BE2C (cell line): ENCODE measurements at places on chromosomes 4 and X.
A peak's percentile ranks its signal among the peaks of the same experiment; 100 is the strongest.

DNA sequence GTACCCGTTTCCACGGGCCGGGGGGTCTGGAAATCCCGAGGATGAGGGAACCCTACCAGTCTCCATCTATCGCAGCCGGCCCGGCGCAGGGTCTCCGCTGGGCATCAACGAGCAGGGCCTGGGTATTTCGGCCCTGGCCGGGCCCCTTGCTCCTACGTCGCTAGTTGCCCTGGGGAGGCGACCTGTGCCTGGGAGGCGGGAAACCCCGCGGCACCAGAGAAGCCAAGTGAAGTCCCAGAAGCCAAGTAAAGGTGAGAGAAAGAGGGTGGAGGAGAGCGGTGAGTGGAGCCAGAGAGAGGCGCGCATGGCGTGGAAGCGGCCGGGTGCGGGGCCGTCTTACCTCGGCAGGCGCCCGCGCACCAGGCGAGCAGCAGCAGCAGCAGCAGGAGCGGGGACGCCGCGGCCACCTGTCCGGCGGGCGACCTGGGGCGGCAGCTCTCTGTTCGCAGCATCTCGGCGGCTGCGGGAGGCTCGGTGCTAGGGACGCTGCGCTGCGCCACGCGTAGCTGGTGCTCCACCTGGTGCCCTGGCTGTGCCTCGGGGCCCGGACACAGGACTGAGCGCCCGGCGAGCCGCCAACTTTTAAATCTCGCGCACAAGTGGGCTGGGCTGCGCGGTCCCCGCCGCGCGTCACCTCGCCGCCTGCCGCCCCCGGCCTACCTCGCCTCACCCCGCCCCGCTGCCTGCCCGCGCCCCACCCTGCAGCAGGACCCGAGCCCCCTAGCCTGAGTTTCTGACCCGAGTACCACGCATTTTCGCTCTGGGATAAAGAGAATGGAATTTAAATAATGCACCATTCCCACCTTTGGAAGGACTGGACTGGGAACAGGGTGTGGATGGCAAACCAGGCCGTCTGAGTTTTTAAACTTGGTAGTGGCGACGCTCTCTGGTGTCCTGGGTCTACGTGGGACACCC is at the start of gene NMU:
TSS of gene NMU (minus strand) at position 558 of the 915 bp plus-strand sequence. CDS start at position 452, 106 bp downstream.
- peak; percentile 67 for DNase-seq

DNA sequence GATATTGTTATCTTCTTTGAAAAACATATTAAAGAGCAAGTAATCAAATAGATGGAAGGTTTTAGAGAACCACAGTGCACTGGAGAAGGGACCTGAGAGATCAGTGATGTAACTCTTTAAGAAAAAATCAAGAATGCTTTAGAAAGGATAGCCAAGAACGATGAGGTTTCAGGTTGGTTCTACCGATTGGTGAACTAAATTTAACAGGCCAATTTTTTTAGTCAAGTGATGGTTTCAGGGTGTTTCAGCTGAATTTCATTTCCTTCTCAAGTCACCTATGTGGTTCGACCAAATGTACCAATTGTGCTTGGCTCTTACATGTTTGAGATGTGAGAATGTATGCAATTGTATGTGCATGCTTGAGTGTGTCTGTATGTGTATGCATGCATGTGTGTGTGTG is 26.5 kb downstream of the HS3ST1 start:
- no peak for DNase-seq

- DNase-seq = no peak
Measured at GRCh38 chrX:110168585-110168984, 149.3 kb downstream of the AMMECR1 start.

GRCh38 chrX:22136711-22137110 is 104.6 kb downstream of the PHEX start:
- DNase-seq = no peak

DNA sequence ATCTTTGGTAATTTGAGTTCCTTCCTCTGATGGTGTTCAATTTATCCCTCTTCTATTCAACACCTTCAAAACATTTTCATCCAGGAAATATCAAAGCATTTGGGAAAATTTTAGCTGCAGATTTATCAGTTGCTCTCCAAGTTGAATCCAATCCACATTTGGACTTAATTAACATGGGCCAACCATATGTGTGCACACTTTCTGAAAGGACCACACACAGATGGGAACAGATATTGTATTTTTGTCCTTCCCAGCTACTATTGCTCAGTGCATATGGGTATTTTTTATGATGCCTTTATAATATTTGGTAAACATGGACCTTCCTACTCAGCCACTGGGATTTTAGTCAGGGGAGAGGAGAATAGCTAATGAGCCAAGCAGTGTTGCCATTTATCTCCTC is 65.2 kb downstream of the GLRA2 start:
- DNase-seq = no peak

DNA sequence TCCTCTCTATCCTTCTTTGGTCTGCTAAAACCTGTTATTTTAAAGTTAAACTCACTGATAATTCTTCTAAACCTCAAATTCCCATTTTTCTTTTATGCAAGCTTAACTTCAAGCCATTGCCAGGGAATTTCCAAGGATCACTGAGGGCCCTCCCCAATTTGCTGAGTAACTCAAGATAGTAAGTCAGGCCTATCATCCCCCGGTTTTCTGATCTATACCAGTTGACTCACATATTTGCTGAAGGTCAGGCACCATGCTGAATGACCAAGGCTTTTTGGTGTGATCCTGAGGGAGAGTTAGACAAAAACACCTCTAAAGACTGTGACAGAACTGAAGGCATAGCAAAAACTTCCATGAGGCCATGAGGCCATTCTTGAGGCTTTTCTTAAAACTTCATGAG is 1301.9 kb downstream of the PCDH7 start:
- no peak for DNase-seq

DNA sequence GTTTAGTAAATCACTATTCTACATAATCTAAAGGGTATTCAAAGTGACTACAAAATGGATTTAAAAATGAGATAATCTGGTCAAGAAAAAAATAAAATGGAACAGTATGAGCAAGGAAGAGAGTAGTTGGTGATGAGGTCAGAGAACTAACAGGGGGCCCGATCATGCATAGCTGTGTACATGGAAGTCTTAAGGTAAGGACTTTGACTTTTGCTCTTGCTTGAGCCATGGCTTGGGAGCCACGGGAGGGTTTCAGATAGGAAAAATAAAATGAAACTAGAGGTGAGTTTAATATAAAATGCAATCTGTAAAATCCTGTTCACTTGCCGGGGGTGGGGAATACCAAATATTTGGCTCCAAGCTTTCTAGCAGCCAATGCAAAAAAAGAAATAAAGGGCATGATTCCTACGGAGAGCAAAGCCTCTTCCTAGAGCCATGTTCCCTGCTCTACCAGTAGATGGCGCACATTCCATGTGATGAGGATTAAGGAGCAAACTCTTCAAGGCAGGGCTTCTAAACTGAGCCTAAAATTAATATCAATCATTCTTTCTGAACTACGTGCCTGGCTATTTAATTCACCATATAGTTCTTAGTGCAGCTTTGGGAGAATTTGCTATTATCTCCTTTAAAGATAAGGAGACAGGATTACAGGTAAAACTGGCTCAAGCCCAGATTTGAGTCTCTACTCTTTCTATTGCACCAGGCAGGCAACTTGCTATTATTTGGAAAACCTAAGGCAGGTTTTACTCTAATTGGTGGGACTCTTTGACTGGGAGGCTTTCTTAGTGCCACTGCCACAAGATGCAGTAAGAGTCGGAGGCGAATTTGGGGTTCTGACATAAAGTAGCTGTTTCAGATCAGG is 6.8 kb upstream of the CLCN5 start:
- peak; percentile 48 for DNase-seq

GRCh38 chrX:71224098-71224708 is 1.2 kb downstream of the GJB1 start:
- no peak for DNase-seq
